ENCODE measurements at places on chromosomes 12 and 14.
A peak's percentile ranks its signal among the peaks of the same experiment; 100 is the strongest.

- no peak for DNase-seq
These were observed 79.4 kb downstream of the ST8SIA1 start for GRCh38 chr12:22255097-22255496.

GRCh38 chr14:57974896-57975295, 109.0 kb upstream of the SLC35F4 start:
- no peak for DNase-seq

- no peak for DNase-seq
These were observed 22.3 kb upstream of the CHGA start for GRCh38 chr14:92900660-92901059.

GRCh38 chr14:20494935-20495766, 10.2 kb upstream of the RNASE10 start:
- DNase-seq, result no peak

DNA sequence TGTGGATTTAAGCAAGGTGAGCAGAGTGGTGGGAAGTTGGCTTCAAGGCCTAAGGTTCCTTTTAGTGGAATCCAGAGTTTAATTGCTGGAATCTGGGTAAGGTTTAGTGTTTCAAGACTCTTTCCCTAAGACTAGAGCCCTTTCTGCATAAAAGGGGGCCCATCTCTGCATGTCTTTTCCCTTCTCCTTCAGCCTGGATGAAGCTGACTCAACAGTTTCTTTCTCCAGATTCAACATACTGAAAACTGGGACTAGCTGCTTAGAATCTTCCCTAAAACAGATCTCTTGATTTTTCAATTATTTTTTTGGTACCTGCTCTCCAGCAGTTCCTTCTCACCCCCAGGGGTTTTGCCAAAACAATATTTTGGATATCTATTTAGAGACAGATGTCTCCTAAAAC, 34.0 kb downstream of the SLC4A8 start:
- DNase-seq, result no peak

GRCh38 chr14:54348001-54348611, 48.7 kb upstream of the CDKN3 start:
- DNase-seq, result peak; percentile 50

DNA sequence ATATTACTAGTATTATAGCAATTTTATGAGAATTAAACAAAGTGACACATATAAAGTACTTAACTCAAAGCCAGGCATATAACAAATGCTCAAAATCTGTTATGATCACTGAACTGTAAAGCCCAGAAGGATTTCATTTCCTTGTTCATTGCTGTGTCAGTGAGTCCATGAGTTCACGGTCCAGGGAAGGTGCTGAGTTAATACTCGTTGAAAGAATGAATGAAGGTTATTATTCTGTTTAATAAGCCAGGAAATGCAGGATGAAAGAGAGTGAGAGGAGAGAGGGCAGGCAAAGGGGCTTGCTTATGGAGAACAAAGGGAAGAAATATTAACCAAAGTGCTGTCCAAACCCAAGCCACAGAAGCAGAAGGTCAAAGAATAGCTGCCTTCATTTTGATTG, 40.2 kb upstream of the NT5DC3 start:
- no peak for DNase-seq

- DNase-seq, result no peak
These were observed 18.5 kb upstream of the ANO2 start for GRCh38 chr12:5963515-5963914.

- no peak for DNase-seq
These were observed at the start of gene VWF for GRCh38 chr12:6124411-6125309. Gene VWF (minus strand): TSS chr12:6124670. CDS start chr12:6123196, 1,474 bp downstream.

DNA sequence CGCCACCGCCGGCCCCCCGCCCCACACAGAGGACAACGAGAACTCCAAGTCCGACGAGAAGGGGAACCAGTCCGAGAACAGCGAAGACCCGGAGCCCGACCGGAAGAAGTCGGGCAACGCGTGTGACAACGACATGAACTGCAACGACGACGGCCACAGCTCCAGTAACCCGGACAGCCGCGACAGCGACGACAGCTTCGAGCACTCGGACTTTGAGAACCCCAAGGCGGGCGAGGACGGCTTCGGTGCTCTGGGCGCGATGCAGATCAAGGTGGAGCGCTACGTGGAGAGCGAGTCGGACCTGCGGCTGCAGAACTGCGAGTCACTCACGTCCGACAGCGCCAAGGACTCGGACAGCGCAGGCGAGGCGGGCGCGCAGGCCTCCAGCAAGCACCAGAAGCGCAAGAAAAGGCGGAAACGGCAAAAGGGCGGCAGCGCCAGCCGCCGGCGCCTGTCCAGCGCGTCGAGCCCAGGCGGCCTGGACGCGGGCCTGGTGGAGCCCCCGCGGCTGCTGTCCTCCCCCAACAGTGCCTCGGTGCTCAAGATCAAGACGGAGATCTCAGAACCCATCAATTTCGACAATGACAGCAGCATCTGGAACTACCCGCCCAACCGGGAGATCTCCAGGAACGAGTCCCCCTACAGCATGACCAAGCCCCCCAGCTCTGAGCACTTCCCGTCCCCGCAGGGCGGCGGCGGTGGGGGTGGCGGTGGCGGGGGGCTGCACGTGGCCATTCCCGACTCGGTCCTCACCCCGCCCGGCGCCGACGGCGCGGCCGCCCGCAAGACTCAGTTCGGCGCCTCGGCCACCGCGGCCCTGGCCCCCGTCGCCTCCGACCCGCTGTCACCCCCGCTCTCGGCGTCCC, 150.9 kb downstream of the EGLN3 start:
- DNase-seq, result peak; percentile 20
